ENCODE measurements at places on chromosomes 2 and 18.

DNA sequence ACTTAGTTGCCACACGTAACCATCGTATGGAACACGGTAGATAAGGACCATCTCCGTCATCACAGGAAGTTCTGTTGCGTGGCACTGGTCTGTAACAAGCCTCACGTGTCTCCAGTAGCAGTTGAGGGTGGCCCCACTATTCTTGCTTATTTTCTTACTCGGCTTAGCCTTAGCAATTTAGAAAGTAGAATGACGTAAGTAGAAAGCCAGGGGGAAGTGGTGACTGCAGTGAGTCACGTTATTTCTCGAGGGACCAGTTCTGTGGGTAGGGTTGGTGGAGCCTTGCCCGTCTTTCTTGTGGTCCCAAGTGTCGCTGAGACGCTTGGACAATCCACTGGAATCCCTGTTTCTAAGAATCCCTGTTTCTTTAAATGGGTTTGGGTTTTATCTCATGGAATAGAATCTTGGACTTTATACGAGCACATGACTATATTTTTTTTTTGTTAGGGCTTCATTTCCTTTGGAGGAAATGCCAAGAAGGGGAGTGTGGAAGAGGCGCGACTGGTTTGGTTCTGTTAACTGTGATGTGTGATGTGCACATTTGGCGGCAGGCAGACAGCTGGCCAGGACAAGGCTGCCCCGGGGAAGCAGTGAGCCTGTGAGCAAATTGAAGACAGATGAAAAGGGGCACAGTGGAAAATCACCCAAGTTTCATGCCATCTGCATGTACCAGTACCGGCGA, 96.2 kb downstream of the CABLES1 start:
- no peak for DNase-seq

GRCh38 chr18:13019301-13019700, 28.1 kb downstream of the CEP192 start:
- DNase-seq = no peak

GRCh38 chr2:13522917-13523821, 806.4 kb downstream of the TRIB2 start:
- DNase-seq = no peak

- no peak for DNase-seq
Observed at GRCh38 chr18:13660510-13660909, 65.8 kb downstream of the FAM210A start.

DNA sequence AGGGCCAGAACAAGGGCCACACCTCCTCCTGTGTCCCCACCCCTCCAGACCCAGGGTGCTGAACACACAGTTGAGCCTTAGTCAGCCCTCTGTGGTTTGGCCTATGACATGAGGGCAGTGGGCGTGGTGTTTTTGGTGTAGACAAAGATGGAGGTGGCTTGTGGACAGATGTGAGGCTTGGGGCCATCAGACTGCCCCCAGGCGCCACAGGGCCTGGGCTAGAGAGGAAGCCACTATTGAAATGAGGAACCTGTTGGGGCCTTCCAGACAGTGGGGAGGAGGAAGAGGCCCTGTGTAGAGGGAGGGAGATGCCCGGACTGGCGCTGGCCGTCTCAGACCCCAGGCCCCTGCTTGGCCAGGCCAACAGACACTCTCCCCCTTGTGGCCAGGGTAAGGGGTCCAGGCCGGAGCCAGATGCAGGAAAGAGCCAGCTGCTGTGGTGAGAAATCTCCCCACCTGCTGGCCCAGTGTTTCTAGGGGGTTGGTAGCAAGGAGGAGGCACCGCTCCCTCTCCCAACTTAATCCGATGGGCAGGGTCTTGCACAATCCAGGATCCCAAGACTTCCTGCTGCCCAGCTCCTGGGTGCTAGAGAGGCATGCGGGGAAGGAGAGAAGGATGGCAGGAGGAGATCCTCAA, 53.8 kb downstream of the SMAD7 start:
- DNase-seq = peak; percentile 28

DNA sequence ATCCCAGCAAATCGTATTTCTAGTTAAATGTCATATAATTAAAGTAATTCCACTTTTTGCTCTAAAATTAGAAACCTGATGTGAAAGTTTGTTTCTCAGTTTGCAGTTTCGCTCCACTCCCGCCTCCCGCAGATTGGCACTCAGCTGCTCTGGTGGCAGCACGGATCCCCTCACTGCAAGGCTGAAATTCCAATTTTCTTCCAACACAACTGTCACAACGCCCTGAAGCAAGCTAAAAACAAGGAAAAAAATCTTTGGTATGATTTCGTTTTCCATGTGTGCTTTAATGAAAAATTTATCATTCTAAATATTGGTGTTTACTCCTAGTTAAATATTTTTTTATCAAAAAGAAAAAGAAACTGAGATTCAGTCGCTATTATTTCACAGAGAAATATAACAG, 38.5 kb downstream of the FTCDNL1 start:
- DNase-seq = no peak

- no peak for DNase-seq
Observed at GRCh38 chr2:225763711-225764110, 364.2 kb downstream of the NYAP2 start.

DNA sequence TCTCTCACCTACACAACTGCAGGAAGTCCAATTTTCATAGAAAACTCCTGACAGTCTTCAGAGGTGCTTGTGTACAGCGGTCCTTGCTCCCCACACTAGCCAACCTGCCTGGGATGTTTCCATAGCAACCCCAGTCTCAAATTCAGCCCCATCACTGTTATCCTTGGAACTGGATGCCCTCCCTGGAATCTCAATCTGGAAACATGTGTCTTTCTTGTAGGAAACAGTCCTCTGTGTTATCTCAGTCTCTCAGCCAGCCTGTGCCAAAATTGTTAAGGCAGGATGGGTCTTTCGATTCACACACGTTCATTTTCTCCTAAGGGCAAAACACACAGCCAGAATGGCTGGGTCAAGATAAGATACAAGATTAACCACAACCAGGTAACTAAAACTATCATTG, 295.5 kb upstream of the RND3 start:
- DNase-seq = no peak

GRCh38 chr2:21261591-21261990, 137.8 kb downstream of the TDRD15 start:
- no peak for DNase-seq

- DNase-seq = no peak
Observed at GRCh38 chr2:61210332-61210981, 48.5 kb downstream of the C2orf74 start.

DNA sequence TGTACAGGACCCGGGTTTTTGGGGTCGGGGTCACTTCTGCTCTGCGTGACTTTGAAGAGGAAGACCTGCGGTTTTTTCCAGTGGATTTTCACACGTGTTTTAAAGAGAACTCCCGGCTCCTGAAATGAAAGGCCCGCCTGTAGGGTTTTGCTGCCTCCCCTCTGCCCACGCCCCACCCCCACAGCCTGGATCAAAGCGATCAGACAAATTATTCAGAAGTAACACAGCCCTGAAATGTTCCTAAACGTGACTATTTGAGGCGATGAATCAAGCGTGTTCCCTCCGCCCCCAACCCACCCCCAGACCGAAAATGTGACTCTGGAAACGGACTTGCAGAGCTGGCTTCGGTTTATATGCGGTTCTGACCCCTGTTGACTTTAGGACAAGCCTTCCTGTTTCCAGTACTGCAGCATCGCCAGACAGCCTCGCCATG, 28.7 kb upstream of the SMIM21 start:
- no peak for DNase-seq

- DNase-seq = no peak
Observed at GRCh38 chr18:55811925-55812324, 223.9 kb upstream of the TCF4 start.

DNA sequence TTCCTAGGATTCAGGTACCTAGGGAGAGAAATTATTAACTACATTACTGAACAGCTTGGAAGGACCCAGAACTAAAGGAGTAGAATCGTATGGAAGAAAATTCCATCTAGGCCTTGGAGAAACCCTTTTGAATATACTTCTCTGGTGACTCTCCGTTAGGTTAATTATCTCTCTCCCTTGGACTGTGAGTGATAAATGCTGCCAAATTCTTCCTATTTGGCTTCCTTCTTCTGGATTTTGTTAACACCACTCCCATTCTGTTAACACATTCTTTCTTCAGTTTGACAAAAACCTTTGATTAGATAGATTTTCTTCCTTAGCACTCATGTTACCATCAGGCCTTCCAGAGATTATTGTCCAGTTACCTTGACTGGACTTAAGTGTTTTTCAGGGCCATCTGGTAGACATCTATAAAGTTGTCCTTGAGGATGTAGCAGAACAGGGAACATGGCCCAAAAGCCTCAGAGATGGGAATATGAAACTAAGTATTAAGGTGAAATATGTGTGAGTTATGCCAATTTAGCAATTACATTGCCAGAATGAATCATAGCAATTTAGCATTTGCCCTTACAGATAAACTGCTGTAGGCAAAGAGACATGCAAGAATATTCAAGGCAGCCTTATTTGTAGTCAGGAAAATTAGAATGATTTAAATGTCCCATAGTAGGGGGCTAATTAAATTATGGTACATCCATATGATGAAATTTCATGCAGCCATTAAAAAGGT, 6.7 kb downstream of the CYP27A1 start:
- no peak for DNase-seq

DNA sequence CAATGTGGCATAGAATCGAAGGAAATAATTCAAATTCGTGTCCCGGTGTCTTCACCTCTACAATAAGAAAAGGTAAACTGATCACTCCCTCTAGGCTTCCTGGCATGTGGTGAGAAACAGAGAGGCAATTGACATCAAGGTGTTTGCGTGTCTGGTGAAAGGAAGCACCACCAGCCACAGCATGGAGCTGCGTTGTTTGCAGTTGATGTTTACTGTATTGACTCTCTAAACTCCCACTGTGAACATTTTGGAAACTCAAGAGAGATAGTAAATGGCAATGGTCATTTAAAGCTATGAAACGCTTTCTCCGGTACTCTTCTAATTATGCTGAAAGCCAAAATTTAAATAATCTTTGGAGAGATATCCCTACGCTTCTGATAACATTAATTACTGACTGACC, 82.6 kb downstream of the SETBP1 start:
- no peak for DNase-seq

- DNase-seq = no peak
Observed at GRCh38 chr2:96881349-96882195, 11.7 kb upstream of the SEMA4C start.

DNA sequence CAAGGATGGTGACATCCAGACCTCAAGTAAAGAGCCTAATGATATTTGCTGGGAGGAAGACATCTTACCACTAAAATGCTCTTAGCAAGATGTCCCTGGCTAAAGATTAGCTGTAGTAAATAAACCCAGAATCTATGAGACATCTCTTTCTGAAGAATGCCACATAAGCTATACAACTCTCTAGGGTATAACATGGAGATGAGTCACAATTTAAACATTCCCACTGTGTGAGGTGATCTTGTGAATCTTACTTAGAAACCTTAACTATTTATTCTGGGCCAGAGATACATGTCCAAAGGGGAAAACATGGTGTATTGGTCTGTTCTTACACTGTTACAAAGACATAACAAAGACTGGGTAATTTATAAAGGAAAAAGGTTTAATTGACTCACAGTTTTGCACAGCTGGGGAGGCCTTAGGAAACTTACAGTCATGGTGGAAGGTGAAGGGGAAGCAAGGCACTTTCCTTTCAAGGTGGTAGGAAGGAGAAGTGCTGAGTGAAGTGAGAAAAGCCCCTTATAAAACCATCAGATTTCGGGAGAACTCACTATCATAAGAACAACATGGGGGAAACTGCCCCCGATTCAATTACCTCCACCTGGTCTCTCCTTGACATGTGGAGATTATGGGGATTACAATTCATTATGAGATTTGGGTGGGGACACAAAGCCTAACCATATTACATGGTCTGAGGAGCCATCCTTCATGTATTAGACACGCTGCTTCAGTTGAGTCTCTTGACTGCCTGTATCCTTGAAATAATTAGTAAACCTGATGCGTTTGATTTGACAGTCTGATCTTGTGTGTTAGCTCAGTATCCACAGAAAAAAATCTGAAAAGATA, 17.1 kb downstream of the KRCC1 start:
- DNase-seq = no peak

DNA sequence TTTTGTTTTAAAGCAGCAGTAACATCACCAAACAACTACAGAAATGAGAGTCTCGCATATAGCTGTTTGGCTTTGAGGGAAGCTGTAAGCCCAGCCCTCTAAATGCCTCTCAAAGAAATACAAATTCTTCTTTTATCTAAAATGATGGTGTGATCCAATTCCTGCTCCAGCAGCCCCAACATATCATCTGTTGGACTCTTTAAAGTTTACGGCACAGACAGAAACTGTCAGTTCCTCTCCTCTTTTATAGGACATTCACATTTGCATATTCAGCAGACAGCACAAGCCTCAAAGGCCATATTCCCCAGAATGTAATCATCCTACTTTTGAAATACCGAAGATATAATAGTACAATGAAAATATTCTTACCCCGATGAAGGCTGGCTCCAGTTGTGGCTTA, 216.9 kb upstream of the REV1 start:
- no peak for DNase-seq

- DNase-seq = no peak
Observed at GRCh38 chr18:12306752-12307700, 1.0 kb upstream of the TUBB6 start.

DNA sequence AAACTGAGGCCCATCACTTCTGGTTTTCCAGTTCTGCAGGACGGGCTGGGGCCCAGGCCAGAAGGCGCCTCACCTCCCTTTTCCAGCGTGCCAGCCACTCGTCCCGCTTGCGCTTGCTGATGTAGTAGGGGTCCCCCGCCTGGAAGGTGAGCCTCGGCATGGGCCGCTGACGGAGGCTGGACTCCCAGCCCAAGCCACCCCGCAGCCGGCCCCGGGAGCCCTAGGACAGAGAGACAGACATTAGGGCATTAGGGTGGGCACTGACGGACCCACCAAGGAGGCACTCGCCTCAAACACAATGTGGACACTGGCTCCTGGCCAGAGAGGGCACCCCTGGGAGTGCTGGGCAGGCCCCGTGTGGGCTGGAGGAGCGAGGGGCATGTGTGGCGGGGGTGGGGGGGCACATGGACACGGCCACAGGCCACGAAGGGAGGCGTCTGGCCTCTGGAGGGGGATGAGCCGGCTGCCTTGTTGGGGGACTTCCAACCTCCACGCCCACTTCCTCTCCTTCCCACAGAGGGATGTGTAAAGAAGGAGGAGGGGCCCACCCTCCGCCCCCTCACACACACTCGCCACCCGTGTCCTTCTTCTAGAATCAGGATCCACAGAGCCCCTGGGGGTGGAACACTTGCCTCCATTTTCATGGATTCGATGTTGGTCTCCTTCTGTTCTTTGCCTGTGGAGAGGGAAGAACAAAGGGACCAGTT, 66.7 kb downstream of the DNMT3A start:
- no peak for DNase-seq

DNA sequence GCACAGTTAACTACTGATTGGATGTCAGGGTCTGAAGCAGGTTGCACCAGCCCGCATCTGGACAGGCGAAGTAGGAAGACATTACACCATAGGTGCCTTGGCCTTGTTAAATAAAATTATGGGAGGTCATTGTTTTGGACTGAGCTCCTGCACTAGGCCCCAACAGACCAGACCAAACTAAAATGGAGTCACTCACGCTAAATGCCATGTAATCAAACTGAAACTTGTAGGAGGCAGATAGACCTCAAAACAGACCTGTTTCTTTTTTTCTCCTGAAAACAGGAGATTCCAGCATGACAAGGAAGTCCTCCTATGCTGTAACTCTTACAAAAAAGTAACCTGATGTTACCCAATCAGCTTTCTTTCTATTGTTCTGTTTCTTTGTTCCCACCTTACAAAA, 15.5 kb upstream of the NFU1 start:
- DNase-seq = no peak
